ENCODE measurements at places on chromosomes 12 and 14.

DNA sequence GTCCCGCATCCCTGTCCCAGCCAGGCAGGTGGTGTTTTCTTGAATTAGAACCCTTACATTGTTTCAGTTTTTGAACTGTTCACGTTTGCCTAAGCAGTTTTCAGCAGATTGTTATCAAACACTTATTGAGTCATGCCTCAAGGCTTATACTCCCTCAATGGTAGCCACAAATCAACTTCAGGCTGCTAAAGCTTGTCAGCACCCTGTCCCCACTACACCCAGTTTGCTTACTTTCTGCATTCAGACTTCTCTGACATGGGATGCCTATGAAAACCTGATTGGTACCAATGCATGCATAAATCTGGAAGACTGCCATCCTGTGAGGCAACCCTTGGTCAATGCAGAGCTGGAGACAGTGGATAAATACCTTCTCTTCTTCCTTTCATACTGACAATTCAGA is 225.4 kb downstream of the BTG1 start:
- no peak for DNase-seq

DNA sequence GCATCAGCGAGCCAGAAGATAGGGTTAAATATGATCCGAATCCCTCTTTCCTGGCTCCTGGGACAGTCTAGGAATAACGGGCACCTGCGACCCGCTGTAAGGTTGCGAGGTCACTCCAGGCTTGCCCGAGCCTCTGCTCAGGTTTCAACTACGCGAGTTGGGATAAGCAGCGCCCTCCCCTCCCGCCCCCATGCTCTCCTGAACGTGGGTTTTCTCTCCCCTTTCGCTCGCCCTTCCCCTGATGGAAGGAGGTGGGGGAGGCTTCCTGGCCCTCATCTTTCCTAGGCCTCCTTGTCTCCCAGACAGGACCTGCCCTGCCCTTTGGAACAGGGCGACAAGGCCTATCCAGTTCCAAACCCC is 753 bp upstream of the ATP5MC2 start:
- DNase-seq, result peak; percentile 29

- DNase-seq, result no peak
These were observed 16.4 kb upstream of the VWF start for GRCh38 chr12:6140651-6141447.

GRCh38 chr12:4041187-4041885 is 168.1 kb upstream of the PARP11 start:
- no peak for DNase-seq

DNA sequence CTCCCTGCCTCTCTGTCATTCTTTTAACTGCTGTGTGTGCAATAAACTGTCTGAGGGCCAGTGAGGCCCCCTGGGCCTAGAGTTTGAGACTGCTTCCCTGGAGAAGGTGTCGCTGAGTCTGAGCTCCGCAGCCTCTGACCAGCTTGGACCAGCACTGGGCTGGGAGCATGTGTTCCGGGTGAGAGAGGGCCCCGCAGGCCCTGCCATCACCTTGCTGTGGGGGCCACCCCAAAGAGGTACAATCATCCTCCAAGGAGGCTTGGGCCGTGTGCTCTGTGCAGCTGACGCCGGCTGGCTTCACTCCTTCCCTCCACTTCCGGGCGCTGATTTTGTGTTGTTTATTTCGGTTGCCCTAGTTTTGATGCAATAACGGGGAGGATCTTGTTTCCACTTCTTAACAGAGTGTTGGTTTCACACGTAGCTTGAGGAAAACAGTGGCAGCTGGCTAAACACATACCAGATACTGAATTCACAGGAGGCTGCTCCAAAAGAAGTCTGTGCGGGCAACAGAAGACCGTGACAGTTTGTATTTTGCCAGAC is 121.6 kb downstream of the TMEM132C start:
- DNase-seq, result peak; percentile 51

- DNase-seq, result no peak
These were observed 21.7 kb downstream of the MGST1 start for GRCh38 chr12:16369156-16369555.

DNA sequence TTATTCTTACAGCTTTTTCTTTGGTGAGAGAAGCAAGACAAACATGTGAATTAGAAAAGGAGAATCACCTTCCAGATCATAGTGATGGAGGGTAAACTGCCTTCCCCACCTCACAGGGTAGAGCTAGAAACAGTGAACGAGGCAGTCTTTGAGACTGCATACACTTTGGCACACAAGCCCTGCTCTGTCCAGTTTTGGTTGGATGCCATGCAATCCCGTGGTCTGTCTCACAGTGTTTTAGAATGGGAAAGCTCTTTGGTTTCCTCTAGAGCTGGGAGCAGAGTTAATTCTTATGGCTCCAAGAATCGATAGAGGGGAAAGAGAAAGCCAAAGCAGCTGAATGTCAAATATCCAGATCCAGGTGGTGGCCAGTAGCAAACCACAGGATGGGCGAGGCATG is 21.9 kb downstream of the TDP1 start:
- DNase-seq, result no peak
